ENCODE measurements at places on chromosomes 4 and X.

- no peak for DNase-seq
Observed at GRCh38 chr4:46975812-46976553, 17.4 kb downstream of the GABRA4 start.

GRCh38 chr4:8198206-8198905, 734 bp upstream of the SH3TC1 start:
- no peak for DNase-seq

DNA sequence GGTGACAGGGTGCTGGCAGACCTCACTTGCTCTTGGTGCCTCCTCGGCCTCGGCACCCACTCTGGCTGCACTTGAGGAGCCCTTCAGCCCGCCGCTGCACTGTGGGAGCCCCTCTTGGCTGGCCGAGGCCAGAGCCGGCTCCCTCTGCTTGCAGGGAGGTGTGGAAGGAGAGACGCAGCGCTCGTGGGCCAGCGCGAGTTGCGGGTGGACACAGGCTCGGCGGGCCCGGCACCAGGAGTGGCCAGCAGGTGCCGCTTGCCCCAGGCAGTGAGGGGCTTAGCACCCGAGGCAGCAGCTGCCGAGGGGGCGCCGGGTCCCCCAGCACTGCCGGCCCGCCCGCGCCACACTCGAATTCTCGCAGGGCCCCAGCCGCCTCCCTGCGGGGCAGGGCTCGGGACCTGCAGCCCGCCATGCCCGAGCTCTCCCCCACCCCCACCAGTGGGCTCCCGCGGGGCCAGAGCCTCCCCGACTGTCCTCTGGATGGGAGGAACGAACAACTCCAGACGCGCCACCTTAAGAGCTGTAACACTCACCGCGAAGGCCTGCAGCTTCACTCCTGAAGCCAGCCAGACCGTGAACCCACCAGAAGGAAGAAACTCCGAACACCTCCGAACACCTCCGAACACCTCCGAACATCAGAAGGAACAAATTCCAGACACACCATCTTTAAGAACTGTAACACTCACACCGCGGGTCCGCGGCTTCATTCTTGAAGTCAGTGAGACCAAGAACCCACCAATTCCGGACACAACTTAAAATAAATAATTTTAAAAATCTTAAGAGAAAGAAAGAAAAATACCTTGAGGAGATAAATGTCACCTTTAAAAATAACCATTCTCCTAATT, 311.1 kb upstream of the SLC7A11 start:
- no peak for DNase-seq

- DNase-seq: no peak
Observed at GRCh38 chrX:109685656-109686078, 47.4 kb downstream of the ACSL4 start.

DNA sequence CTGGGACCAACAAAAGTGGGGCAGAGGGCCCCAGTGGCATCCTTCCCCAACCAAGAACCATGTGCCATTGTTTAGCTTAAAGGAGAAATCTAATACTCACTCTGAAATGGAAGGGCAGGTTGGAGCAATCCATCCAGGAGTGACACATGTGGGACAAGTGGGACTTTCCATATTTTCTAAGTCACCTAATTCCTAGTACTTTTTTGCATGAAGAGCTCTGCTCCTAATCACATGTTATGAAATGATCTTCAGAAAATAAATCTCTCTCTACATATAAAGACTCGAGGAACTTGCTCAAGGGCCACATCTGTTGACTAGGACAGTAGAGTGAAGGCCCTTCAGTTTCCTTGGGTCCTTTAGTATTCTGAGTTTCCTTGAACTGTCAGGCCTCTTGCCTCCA, 2.5 kb downstream of the CYBB start:
- DNase-seq: no peak

DNA sequence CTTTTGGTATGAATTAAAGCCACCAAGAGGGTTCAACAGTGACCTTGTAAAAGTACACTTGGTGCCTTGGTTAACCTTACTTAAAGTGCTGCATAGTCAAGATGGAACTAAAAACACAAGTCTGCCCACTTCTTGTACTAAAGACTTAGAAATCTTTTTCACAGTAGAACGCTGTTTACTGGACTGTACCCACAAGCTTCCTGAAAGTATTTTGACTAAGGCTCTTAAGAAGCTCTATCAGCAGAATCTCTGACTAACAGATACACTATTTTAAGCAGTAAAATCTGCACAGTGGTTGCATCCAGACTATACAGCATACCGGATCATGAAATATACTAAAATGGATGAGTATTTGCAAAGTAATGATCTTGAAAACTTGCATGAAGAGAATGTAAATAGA, 7.2 kb downstream of the RAB28 start:
- DNase-seq: no peak

GRCh38 chr4:10082459-10083272, 33.9 kb downstream of the WDR1 start:
- DNase-seq: no peak
